ENCODE measurements at places on chromosomes 4 and X.

DNA sequence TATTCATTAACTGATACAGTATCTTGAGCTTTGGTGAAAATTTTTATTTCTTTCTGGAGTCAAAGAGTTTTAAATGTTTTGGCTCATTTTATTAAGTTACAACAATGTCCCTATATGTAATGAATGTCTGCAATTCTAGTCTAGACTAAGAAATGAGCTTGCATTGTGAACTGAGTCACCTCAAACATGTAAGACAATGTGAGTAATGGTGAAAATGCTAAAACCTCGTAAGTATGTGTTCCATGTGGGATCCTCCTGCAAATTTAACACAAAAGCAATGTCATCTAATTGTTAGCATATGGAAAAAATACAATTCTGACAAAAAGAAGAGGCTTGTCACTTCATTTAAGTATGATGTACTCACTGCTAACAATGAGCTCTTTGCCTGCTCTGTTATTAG lies 480.5 kb upstream of the FSTL5 start:
- DNase-seq = no peak

GRCh38 chr4:8691151-8691775 lies 98.7 kb downstream of the CPZ start:
- DNase-seq = peak; percentile 32

DNA sequence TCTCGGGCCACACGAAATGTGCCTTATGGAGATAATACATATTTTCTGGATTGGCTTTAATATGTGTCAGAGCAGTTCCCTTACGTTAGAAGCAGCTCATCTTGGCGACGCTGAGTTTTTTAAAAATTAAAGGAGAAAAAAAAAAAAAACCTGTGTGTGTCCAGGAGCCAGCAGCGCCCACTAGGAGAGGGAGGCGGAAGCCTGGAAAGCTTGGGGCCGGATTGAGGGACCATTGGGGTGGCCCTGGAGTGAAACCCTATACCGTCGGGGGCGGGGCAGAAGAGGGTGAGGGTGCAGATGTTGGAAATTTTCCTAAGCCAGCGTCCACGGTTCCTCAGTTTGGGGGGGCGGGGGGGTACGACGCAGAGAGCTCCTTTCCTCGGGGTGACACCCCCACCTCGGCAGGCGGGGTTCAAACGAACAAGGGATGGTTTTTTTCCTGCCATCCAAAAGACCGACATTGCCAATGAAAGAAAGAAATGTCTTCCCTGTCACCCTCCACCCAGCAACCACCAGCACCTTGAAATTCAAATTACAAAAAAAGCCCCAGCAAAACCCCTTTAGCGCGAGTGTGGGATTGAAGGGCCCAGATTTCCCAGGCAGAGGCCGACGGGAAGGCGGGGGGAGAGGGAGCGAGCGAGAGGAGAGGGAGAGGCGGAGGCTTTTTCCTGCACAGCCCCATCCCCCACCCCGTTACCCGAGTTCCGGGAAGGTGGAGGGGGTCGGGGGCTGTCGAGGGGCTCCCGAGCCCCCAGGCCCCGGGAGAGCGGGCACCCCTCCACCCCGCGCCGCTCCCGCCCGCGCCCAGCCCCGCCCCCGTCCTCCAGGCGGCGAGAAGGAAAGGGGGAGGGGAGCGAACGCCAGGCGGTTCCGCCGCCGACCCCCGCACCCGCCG lies 859 bp downstream of the SMARCA1 start:
- peak; percentile 71 for DNase-seq

- DNase-seq = no peak
These were observed 153.4 kb downstream of the ARX start for GRCh38 chrX:24862343-24862742.

DNA sequence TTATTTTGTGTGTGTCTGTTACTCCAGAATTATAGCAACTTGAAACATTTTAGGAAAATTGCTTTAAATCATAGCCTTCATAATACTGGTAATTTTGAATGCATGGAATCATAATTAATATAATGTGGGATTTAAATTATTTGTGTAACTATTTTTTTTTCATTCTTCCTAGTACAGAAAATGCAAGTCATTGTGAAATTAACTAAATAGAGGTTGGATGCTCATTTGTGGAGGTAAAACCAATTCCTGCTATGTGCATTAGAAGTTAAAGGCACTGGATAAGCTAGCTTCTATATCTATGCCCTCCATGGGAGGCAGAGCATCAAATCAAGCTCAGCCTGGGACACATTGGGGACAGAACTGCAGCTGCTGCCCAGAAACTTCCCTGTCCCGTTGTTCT lies 1048.5 kb upstream of the PABPC4L start:
- no peak for DNase-seq

All from upper lobe of right lung (tissue), 1 donor.